ENCODE measurements at places on chromosomes 1 and 21. TPM values are rescaled to one million over a fixed set of nuclear protein-coding genes. Genes with fewer than 3 reads are reported as not detected.

LIPI gene
- not detected for total RNA-seq

C4BPB gene
- 4.2 TPM for total RNA-seq

PDZK1IP1 gene
- not detected for total RNA-seq

OR2AK2 gene
- total RNA-seq: not detected

ELOVL1 gene
- 60.4 TPM for total RNA-seq

AGT gene
- total RNA-seq: not detected

HAPLN2 gene
- total RNA-seq: not detected

TNFAIP8L2 gene
- total RNA-seq: 41.8 TPM

KCNJ6 gene
- total RNA-seq: not detected

C1orf94 gene
- total RNA-seq: not detected

CA6 gene
- total RNA-seq: 2.4 TPM

CHI3L1 gene
- total RNA-seq: not detected

TMEM52 gene
- total RNA-seq: not detected

NRIP1 gene
- 17.7 TPM for total RNA-seq

LYPD8 gene
- total RNA-seq: not detected

HCRTR1 gene
- total RNA-seq: not detected

ZSWIM5 gene
- 0.31 TPM for total RNA-seq

TSPEAR gene
- total RNA-seq: not detected

CA14 gene
- not detected for total RNA-seq

CDC20 gene
- total RNA-seq: 88.5 TPM

KIF21B gene
- total RNA-seq: 113 TPM

Measured in activated naive CD4-positive, alpha-beta T cell treated with anti-CD3 and anti-CD28 coated beads, Interleukin-2, amount 10 ng/mL, durations not matched to agents 5 hours and 36 hours (primary cell).